ENCODE measurements at places on chromosomes 7 and 10. TPM values are rescaled to one million over a fixed set of nuclear protein-coding genes. Genes with fewer than 3 reads are reported as not detected.

HOXA4 gene
- total RNA-seq = 0.15 TPM

GRCh38 chr7:80224415-80224814 is 89.8 kb downstream of the GNAI1 start:
- DNase-seq = no peak

- DNase-seq = no peak
These were observed 14.0 kb upstream of the PTTG1IP2 start for GRCh38 chr7:90455163-90456030.

DNA sequence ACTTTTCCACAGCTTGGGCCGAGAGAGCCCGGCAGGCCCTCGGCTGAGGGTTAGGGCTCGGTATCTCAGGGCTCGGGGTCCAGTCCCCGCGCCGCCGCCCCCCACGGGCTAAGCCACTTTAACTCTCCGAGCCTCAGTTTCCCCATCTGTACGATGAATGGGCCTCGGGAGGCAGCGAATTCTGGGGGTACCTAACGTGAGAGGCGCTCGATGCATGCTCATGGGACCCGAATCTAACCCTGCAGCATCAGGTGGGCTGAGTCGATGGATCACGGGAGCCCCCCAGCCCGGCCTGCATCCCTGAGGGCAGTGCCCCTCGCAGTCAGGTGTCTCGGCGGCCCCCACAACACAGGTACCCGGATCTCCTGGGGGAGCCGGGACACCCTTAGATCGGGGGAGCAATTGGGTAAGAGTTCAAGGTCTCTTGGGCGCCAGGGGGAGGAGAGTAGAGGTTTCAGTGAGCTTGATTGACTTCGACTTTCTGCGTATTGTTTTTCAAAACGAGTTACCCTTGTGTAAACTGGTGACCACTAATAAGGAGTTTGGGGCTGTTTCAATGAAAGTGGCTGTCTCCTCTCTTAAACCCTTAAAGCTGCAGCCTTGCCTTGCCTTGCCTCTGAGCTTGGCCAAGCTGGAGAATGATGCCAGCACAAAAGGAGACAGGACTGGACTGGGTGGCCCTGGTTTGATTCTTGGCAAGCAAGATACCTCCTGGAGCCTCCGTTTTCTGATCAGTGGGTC is 631 bp downstream of the POR start:
- peak; percentile 46 for DNase-seq

GRCh38 chr10:13439313-13440184 is 89.3 kb downstream of the BEND7 start:
- DNase-seq = peak; percentile 35

- no peak for DNase-seq
These were observed 21.2 kb downstream of the PRXL2A start for GRCh38 chr10:80429521-80429973.

GRCh38 chr7:71237945-71238344 is 106.0 kb downstream of the GALNT17 start:
- DNase-seq = peak; percentile 65

GRCh38 chr7:149670288-149670687 is 103.1 kb downstream of the ZNF467 start:
- no peak for DNase-seq

AVPI1 gene
- total RNA-seq = 8.9 TPM

DNA sequence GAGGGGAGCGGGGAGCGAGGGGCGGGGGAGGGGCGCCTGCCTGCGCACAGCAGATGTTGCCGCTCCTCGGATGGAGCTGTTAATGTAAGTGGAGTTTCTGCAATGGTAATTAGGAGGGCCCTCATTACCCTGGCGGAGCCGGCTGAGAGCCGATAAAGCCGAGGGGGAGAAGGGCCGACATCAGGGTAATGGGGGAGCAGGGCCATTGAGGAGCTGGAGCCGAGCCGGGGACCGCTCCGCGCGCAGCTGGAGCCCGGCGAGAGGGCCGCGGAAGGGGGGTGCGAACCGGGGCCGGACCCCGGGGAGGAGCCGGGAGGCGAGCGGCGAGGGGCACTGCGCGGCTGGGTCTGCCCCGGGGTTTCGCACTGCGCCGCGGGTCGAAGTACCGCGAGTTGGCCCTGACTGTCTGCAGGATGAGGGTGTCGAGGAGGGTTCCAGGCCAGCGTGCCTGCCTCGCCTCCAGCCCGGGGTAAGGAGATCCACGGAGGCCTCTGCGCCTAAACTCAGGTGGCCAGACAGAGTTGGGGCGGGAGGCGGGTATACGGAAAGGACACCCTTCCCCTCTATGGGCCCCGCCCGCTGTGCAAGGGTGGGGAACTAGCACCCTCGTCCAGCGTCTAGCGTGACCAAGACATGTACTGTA is 55.0 kb upstream of the LBX1 start:
- DNase-seq = no peak

- DNase-seq = no peak
These were observed 41.0 kb upstream of the PTF1A start for GRCh38 chr10:23151071-23151470.

DNA sequence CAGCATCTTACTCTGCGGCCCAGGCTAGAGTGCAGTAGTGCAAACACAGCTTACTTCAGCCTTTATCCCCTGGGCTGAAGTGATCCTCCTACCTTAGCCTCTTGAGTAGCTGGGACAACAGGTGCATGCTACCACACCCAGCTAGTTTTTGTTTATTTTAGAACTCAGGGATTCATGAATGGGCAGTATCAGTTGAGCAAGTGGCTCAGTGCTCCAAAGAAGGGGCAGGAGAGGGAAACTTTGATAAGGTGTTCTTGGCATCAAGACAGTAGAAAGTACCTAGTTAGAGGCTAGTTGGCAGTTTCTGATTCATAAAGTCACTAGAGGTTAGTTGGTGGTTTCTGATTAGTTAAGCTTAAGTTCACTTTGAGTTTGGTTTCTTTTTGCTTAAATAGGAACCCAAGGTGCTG is 18.4 kb downstream of the TRIM24 start:
- no peak for DNase-seq

DNA sequence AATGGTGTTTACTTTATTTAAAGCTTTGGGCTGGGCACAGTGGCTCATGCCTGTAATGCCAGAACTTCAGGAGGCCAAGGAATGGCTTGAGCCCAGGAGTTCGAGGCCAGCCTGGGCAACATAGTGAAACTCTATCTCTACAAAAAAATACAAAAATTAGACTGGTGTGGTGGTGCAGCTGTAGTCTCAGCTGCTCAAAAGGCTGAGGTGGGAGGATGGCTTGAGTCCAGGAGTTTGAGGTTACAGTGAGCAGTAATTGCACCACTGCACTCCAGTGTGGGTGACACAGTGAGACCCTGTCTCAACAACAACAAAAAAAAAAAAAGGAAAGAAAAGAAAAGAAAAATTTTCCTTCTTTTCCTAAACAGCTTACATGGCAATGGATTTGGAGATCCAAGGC is 22.0 kb downstream of the SLC16A9 start:
- no peak for DNase-seq

CNTNAP2 gene
- total RNA-seq = 0.22 TPM

- DNase-seq = no peak
These were observed 191.1 kb upstream of the TCF7L2 start for GRCh38 chr10:112758961-112759360.

KDM7A gene
- 10.3 TPM for total RNA-seq
